ENCODE measurements at places on chromosomes 7 and 10.

DNA sequence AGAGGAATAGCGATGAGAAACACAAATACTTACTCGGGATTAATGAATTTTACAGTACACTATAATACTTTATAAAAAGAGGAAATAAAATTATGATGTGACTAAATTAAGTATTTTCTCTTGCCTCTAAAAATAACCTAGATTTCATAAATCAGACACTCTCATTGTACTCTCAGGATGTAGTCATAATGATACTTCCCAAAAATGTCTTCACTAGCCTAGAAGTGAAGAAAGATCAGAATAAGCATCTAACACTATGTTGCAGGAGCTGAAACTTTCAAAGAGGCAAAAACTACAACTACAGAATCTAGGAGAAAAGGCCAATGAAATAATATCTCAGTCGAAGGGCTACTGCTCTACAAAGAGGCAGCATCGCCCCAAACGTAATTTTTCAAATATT is 49.4 kb downstream of the DNAJC1 start:
- DNase-seq: no peak

- no peak for DNase-seq
These were observed 447.3 kb upstream of the NRP1 start for GRCh38 chr10:33781606-33782395.

GRCh38 chr7:139075871-139076686 is 33.4 kb downstream of the ZC3HAV1 start:
- no peak for DNase-seq

DNA sequence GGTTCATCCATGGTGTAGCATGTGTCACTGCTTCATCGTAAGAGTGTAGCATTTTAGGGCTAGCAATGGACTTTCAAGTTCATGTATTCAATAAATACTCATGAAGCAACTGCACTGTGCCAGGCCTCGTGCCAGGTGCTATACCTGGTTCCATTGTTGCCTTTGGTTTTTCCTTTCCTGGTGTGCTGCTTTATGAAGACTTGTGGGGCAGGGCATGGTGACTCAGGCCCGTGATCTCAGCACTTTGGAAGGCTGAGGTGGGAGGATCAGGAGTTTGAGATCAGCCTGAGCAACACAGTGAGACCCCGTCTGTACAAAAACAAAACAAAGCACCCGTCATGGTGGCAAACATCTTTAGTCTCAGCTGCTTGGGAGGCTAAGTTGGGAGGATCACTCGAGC is 2.2 kb upstream of the CPA4 start:
- no peak for DNase-seq

DNA sequence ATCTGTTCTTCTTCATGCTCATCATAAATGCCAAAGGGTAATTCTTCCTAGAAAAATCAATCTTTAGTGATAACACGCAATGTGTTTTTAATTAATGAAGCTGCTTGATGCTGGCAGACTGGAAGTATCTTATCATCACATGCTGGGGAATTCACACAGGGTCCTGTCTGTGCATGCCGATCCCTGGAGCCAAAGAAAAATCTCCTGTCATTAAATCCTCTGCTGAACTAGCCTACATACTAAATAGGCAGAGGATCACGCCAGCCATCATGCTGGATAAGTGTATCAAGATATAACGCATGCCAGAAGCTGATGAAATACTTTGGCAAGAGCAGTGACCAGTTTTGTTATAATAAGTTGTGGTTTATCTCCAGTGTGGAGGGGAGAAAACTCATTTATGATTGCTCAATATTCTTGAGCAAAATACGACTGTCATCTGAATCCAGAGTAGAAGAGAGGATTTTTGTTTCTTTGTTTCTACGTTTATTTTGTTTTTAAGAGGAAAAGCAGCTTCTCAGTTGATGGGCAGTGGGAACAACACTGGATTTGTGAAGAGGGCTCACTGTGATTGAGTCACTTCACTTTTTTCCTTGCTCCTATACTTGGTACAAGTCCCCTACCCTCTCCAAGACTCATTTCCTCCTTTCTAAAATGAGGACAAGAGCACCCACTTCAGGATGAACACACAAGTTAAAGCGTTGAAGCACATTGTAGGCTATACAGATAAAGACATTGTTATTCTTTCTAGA is 649.1 kb downstream of the TNS3 start:
- DNase-seq: no peak

DNA sequence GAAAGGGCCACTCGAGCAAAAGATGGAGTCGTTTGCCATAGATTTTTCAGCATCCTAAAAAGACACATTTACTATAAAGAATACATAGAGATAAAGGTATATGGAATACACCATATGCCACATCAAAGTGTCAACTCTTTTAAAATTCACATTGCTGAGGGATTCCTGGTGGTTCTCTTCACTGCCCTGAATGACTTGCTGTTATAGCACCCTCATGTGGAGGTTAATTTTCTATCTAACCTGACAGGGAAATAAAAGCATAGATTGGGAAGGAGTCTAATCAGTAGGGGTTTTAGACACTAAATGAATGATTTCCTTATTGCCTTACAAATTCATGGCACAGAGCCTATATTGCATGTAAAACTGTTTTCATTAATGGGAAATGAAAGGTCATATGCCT is 25.9 kb downstream of the DNAH11 start:
- DNase-seq: no peak

GRCh38 chr7:115973406-115973805 is 57.2 kb downstream of the TFEC start:
- no peak for DNase-seq
